ENCODE measurements at places on chromosomes 4 and X. TPM values are rescaled to one million over a fixed set of nuclear protein-coding genes. Genes with fewer than 3 reads are reported as not detected.

GRCh38 chr4:178856139-178856800 lies 1414.0 kb upstream of the AGA start:
- DNase-seq: no peak
- H3K27me3 ChIP-seq: no peaks in the 10 kb centered on the region
- H3K4me3 ChIP-seq: no peak overlapping the region
- H3K4me1 ChIP-seq: no peaks in the 10 kb centered on the region

DNA sequence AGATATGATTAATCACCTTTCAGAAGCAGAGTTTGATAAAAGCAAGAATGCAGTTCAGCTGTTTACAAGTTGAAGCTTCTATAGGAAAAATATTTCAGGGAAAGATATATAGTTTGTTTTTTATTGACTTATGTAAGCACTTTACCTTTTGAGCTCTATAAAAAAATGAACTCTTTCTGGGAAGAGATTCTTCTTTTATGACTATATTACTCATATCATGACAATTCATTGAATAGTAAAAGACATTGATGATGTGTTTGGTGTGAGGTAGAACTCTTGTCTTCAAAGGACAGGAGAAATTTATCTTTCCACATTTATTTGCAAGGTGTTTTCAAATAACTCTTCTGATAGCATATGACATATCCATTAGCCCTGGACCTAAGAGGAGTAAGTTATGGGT lies 156.6 kb downstream of the SLC4A4 start:
- H3K4me3 ChIP-seq: no peak overlapping the region
- no peaks in the 10 kb centered on the region for H3K27me3 ChIP-seq
- no peaks in the 10 kb centered on the region for H3K36me3 ChIP-seq
- no peak for DNase-seq
- no peaks in the 10 kb centered on the region for H3K4me1 ChIP-seq
- H3K27ac ChIP-seq: no peak overlapping the region

DNA sequence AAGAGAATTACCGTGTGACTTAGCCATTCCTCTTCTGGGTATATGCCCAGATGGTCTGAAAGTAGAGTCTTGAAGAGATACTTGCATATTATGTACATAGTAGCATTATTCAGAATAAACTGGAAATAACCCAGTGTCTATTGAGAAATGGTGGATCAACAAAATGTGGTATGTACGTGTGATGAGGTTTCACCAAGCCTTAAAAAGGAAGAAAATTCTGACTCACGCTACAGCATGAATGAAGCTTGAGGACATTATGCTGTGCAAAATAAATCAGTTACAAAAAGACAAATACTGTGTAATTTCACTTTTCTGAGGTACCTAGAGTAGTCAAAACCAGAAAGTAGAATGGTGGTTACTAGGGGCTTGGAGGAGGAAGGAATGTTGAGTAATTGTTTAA lies 37.3 kb downstream of the GBA3 start:
- no peaks in the 10 kb centered on the region for H3K27me3 ChIP-seq
- H3K4me3 ChIP-seq: no peak overlapping the region
- H3K4me1 ChIP-seq: no peaks in the 10 kb centered on the region
- no peak for DNase-seq
- H3K27ac ChIP-seq: no peak overlapping the region
- peaks cover 2% of the 10 kb centered on the region for H3K36me3 ChIP-seq

Gene CFAP99
- polyA plus RNA-seq: 0.09 TPM

Gene BST1
- polyA plus RNA-seq: 52.7 TPM

- peaks cover 2% of the 10 kb centered on the region for H3K4me1 ChIP-seq
- H3K36me3 ChIP-seq: no peaks in the 10 kb centered on the region
- H3K27ac ChIP-seq: peak overlapping the region; percentile 29
Measured at GRCh38 chrX:103101299-103102042, 8.5 kb upstream of the NXF3 start.

GRCh38 chrX:148960060-148960459 lies 459.6 kb downstream of the AFF2 start:
- no peak overlapping the region for H3K27ac ChIP-seq
- no peaks in the 10 kb centered on the region for H3K27me3 ChIP-seq
- DNase-seq: no peak
- H3K4me3 ChIP-seq: no peak overlapping the region

DNA sequence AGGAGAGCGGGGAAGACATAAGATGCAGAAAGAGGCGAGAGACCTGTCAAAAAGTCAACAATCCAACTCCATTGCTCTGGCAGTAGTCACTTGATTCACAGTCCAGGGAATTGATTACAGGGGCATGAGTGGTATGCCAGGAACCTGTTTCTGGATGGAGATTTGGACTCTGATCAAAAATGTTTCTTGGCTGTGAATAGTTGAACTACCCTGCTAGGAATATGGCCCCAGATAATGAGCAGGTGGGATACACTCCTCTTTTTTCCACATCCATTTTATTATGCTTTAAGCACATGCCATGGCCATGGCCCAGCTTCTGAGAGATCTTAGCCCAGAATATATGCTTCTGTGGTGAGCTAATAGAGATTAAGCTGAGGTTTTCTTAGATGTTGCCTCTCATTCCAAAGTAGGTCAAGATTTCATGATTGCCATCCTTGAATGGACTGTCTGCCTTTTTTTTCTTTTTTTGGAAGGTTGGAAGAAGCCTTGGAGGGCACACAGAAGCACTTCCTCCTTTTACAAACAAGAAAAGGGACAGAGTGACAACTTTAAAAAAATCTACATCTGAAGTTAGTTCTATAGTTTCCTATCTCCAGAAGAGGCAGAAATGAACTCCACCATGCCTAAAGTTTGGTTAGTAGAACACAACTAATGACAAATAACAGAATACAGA lies 121.9 kb downstream of the KIT start:
- DNase-seq: no peak
- H3K27ac ChIP-seq: no peak overlapping the region
- H3K27me3 ChIP-seq: peaks cover 2% of the 10 kb centered on the region
- no peak overlapping the region for H3K4me3 ChIP-seq

Gene PPP1R3F
- polyA plus RNA-seq: 3.3 TPM

GRCh38 chr4:123505095-123506010 lies 108.8 kb downstream of the SPRY1 start:
- H3K27me3 ChIP-seq: no peaks in the 10 kb centered on the region
- no peaks in the 10 kb centered on the region for H3K36me3 ChIP-seq
- H3K4me3 ChIP-seq: peak overlapping the region; percentile 68
- peak overlapping the region; percentile 86 for H3K27ac ChIP-seq
- H3K4me1 ChIP-seq: peaks cover 11% of the 10 kb centered on the region

GRCh38 chr4:134178706-134179105 lies 22.9 kb downstream of the PABPC4L start:
- H3K4me3 ChIP-seq: no peak overlapping the region
- no peaks in the 10 kb centered on the region for H3K36me3 ChIP-seq
- no peak for DNase-seq

GRCh38 chr4:127120441-127121090 lies 512.2 kb upstream of the INTU start:
- no peaks in the 10 kb centered on the region for H3K36me3 ChIP-seq
- no peak for DNase-seq
- no peaks in the 10 kb centered on the region for H3K4me1 ChIP-seq
- H3K27ac ChIP-seq: no peak overlapping the region
- no peak overlapping the region for H3K4me3 ChIP-seq
- H3K27me3 ChIP-seq: no peaks in the 10 kb centered on the region

GRCh38 chr4:87003266-87003665 lies 68.5 kb downstream of the AFF1 start:
- peaks cover 4% of the 10 kb centered on the region for H3K4me1 ChIP-seq
- no peak overlapping the region for H3K4me3 ChIP-seq
- H3K36me3 ChIP-seq: no peaks in the 10 kb centered on the region
- DNase-seq: no peak
- no peaks in the 10 kb centered on the region for H3K27me3 ChIP-seq

GRCh38 chrX:75911716-75912115 lies 126.7 kb upstream of the MAGEE2 start:
- no peak overlapping the region for H3K4me3 ChIP-seq
- H3K4me1 ChIP-seq: no peaks in the 10 kb centered on the region
- no peak overlapping the region for H3K27ac ChIP-seq
- no peaks in the 10 kb centered on the region for H3K27me3 ChIP-seq
- DNase-seq: no peak
- no peaks in the 10 kb centered on the region for H3K36me3 ChIP-seq

- peaks cover 3% of the 10 kb centered on the region for H3K36me3 ChIP-seq
- no peaks in the 10 kb centered on the region for H3K27me3 ChIP-seq
- H3K4me1 ChIP-seq: no peaks in the 10 kb centered on the region
- H3K27ac ChIP-seq: no peak overlapping the region
- DNase-seq: peak; percentile 12
Measured at GRCh38 chr4:128916832-128917231, 107.3 kb downstream of the JADE1 start.

GRCh38 chr4:92339676-92340075 lies 35.9 kb downstream of the GRID2 start:
- H3K36me3 ChIP-seq: no peaks in the 10 kb centered on the region
- no peak overlapping the region for H3K4me3 ChIP-seq
- DNase-seq: no peak
- no peaks in the 10 kb centered on the region for H3K4me1 ChIP-seq

DNA sequence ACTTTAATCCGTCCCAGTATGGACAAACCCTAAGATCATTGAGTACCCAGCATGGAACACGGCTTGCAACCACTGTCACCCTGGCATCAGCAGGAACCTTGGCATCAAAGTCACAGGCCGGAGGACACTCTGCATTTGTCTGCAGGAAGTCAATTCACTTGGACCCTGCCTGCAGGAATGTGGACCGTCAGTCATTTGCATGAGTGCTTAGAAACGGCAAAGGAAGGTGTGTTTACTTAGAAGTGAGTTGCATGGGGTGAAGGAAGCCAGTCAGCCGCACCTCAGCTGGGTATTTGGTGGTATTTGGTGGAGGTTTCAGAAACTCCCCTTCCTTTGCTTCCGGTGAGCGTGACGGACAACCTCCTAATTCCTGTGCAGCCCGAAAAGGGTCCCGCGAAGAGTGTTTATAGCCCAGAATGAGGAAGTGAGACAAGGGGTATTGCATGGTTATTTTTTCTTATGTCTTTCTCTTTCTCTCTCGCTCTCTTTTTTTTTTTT lies 15.5 kb downstream of the P2RY8 start:
- no peaks in the 10 kb centered on the region for H3K36me3 ChIP-seq
- H3K27me3 ChIP-seq: no peaks in the 10 kb centered on the region
- no peak overlapping the region for H3K4me3 ChIP-seq
- no peak overlapping the region for H3K27ac ChIP-seq
- H3K4me1 ChIP-seq: no peaks in the 10 kb centered on the region

DNA sequence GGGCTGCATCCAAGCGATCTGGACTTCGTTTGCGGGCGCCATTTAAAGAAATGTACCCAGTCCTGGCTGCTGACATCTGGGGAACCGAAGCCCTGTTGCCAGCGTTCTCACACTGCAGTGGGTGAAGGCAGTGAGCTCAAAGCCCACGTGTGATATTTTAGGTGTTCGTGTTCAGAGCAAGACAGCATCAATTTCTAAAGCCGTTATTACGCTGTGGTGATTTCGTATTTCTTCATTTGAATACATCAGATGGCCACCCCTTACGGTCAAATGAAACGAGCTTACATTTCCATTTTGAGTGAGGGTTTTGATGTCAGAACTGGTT lies 376 bp upstream of the C4orf36 start:
- H3K27ac ChIP-seq: no peak overlapping the region
- no peaks in the 10 kb centered on the region for H3K4me1 ChIP-seq
- no peaks in the 10 kb centered on the region for H3K27me3 ChIP-seq
- no peaks in the 10 kb centered on the region for H3K36me3 ChIP-seq
- peak overlapping the region; percentile 81 for H3K4me3 ChIP-seq

DNA sequence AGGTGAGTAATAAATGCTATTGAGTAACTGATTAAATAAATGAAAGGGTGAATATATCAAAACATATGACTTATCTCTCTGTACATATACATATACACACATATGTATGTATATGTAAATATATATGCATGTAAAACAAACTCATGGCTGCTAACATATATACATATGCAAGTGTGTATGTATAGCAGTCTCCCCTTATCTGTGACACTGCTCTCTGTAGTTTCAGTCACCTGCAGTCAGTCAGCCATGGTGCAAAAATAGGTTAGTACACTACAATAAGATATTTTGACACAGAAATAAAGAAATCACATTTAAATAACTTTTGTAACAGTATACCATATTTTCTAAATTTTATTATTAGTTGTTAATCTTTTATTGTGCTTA lies 467.4 kb downstream of the EPHA5 start:
- H3K4me3 ChIP-seq: no peak overlapping the region
- no peaks in the 10 kb centered on the region for H3K4me1 ChIP-seq
- no peak overlapping the region for H3K27ac ChIP-seq
- H3K36me3 ChIP-seq: no peaks in the 10 kb centered on the region
- DNase-seq: no peak
- no peaks in the 10 kb centered on the region for H3K27me3 ChIP-seq

Gene STAP1
- 0.52 TPM for polyA plus RNA-seq

- H3K4me3 ChIP-seq: no peak overlapping the region
- peaks cover 3% of the 10 kb centered on the region for H3K36me3 ChIP-seq
- DNase-seq: no peak
Measured at GRCh38 chrX:102892103-102892502, 45.0 kb upstream of the RAB40AL start.

Gene NPY2R
- 1.8 TPM for polyA plus RNA-seq

DNA sequence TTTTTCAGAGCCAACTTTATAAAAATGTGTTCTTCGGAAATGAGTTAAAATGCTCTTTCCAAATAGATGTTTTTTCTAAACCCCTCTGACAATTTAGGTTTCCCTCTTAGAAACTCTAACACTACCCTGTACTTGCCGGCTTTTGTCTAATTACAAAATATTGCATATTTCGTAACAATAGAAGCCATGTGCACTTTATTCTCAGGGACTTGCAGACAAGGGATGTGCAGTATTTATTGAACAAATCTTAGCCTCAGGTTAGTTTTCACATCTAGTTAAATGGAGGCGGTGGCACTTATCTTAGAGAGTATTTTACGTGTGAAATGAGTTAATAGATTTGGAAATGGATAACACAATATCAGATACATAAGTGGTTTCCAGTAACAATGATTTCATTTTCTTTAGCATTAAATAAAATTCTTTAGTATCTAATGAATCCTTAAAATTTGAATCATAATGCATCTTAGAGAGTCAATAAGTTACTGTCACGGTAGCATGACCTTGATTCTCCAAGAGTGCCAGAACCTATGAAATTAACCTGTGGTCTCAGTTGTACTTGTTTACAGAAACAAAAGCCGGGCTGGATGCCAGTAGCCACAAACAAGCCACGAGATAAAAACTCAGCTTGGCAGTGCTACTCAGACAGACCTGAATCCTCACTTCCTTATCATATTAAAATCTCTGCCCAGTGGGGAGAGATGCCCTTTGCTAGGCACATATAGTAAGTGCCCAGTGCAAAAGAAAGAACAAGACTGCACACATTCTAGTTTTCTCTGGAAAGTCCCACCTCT lies 772 bp upstream of the PABPC4L start:
- no peak overlapping the region for H3K4me3 ChIP-seq
- no peaks in the 10 kb centered on the region for H3K27me3 ChIP-seq
- no peaks in the 10 kb centered on the region for H3K36me3 ChIP-seq
- H3K27ac ChIP-seq: no peak overlapping the region
- DNase-seq: no peak
- no peaks in the 10 kb centered on the region for H3K4me1 ChIP-seq

Data from large intestine (tissue), 12 donors.